ENCODE measurements at places on chromosomes 12 and 14.

- DNase-seq = no peak
Measured at GRCh38 chr14:50471838-50472465, 60.4 kb downstream of the MAP4K5 start.

- no peak for DNase-seq
Measured at GRCh38 chr12:11630046-11630706, 19.3 kb upstream of the ETV6 start.

DNA sequence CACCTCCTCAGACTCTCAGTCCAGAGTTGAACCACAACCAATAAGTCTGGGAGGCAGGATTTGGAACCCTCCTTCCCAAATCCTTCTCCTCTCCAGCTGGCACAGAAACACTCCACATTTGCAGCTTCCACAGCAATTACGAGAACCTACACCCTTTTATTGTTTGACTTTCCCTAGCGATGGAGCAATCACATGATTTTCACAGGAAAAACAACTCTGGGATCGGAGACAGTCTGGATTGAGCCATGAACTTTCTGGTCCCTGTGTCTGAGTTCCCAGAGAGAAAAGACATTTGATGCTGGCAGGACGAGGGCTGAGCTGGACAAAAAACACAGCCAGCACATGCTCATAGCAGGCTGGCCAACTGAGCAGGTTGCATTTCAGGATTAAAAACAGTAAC is 49.0 kb upstream of the STON2 start:
- DNase-seq = no peak

- DNase-seq = no peak
Measured at GRCh38 chr12:64680235-64680634, 69.9 kb downstream of the RASSF3 start.

DNA sequence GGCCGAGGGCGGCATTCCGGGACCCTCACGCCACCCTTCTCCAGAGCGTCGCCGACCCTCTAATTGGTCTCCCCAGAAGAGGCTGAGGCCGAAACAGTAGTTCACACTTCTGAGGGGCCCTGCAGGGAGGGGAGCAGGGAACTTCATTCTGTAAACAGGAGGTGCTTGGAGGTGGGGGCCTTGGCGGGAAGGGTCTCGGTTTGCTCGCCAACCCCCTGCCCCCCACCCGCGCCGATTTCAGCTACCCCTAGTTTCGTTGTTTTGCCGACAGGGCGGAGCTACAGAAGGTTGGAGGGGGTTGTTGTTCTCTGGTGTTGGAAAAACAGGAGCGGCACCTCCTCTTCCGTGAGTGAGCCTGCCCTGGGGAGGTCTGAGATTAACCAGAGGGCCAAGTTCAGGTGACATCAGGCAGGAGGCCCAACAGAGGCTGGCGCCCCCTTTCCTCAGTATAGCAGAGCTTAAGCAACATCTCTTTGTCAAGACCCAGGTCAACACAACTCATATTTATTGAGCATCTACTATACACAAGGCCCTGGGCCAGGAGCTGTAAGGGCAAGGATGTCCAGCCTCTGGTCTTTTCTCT is 682 bp downstream of the ERBB3 start:
- DNase-seq = no peak

- no peak for DNase-seq
Measured at GRCh38 chr12:10194160-10194670, 15.4 kb downstream of the TMEM52B start.

GRCh38 chr12:100324498-100324897 is 32.4 kb upstream of the SLC17A8 start:
- DNase-seq = no peak

- no peak for DNase-seq
Measured at GRCh38 chr12:108861878-108862587, 4.7 kb upstream of the SSH1 start.

- no peak for DNase-seq
Measured at GRCh38 chr12:2739832-2740641, 54.7 kb upstream of the FKBP4 start.
